ENCODE measurements at places on chromosomes 1 and 21.

- no peak for DNase-seq
These were observed 26.6 kb downstream of the PAFAH2 start for GRCh38 chr1:25971066-25971810.

- no peak for DNase-seq
These were observed 41.5 kb downstream of the LRRC3 start for GRCh38 chr21:44496564-44497550.

DNA sequence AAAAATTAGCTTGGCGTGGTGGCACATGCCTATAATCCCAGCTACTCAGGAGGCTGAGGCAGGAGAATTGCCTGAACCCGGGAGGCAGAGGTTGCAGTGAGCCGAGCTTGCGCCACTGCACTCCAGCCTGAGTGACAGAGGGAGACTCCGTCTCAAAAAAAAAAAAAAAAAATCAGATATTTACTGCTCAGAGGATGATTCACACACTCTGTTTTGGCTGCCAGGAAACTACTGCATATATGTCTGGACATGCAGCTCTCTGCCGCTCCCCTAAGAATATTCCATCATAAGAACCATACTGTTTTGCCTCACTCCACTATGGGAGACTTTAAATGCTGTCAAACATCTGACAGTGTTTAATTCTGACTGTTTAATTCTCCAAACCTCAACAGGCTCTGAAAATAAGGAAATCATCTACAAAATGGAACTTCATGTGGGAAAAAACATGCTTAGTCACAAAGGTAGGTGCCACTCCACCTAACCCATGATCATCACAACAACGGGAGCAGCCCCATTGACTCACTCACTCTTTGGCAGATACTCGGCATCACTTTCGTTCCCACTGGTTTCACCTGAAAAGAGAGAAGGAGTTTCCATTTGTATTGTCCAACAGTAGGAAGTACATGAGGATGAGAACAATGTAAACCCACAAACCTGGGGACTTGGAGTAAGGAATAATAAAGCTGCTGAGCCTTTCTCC is 29.3 kb upstream of the BCAS2 start:
- no peak for DNase-seq

GRCh38 chr1:241485554-241485992 is 34.0 kb downstream of the FH start:
- DNase-seq = peak; percentile 41

All from ACHN (cell line).